ENCODE measurements at places on chromosomes 11 and 22.

GRCh38 chr11:75402002-75402773 is 2.9 kb downstream of the RPS3 start:
- no peak for DNase-seq

DNA sequence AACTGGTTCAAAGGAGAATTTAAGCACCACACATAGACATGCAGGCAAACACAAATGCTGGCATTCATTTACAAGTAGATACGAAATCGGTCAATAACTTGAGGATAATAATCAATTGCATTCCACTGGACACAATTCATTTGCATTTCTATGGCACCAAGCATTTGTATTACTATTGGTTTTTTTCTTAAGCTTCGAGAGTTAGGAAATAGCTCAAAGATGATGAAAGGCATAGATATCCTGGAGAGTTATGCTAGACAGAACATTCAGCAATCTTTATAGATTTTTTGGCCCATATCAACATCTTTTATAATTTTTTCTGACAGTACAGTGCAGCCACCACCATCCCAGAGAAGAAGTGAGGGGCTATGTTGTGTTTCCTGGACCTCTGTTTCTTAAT is 544.4 kb downstream of the MIAT start:
- no peak for DNase-seq

DNA sequence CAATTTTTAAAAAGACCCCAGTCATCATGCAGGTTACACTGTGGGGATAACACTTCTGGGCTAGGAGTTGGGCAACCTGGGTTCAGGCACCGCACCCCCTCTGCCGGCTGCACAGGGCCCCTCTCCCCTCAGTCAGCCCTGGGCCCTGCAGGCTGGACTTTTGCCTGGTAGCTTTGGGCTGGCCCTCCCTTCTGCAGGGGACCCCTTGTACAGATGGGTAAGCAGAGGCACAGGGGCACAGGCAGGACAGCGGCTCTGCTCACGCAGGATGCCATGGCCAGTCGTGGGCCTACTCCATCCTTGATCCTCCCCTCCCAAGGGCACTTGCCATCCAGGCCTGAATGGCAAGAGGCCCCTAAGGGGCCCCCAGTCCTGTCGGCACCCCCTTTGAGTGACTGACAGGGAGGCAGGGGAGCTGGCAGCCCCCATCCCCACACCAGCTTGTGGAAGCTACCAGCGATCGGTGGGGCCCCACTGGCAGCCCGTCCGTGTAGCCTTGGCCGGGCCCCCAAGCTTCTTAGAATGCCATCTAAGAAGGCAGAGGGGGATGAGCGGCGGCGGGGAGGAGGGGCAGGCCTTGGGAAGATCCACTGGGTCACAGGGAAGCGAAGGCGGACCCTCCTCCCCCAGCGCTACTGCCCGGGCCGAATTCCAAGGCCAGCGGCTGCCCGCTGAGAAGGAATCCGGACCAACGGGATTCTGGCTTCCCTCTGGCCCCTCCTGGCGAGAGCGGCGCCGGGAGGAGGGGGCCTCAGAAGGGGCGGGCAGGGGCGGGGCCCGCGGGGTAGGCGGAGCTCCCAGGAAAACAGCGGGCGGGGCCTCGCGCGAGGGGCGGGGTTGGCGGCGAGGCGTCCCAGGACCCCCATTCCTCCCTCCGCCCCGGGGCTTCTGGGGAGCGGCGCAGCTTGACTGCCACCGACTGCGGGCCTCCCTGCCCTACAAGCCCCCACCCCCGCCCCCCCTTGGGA is 6.8 kb upstream of the CHKA start:
- no peak for DNase-seq

DNA sequence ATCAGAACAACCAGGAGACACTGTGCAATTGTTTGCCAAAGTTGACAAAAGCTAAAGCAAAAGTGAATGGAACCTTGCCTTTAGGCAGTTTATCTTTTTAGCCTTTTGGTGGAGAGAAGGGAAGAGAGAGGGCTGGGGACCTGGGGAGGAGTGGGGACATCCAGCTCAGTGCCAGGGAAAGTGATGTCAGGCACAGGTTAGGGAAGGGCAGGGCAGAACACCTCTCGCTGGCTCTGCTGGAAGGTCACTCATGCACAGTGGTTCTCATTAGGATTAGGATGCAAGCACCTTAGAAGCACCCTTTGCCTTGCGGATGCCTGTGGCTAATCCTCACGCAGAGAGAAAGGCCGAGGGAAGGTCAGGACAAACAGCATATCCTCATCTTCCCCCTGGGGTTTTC is 14.3 kb upstream of the LINC01488 start:
- no peak for DNase-seq

DNA sequence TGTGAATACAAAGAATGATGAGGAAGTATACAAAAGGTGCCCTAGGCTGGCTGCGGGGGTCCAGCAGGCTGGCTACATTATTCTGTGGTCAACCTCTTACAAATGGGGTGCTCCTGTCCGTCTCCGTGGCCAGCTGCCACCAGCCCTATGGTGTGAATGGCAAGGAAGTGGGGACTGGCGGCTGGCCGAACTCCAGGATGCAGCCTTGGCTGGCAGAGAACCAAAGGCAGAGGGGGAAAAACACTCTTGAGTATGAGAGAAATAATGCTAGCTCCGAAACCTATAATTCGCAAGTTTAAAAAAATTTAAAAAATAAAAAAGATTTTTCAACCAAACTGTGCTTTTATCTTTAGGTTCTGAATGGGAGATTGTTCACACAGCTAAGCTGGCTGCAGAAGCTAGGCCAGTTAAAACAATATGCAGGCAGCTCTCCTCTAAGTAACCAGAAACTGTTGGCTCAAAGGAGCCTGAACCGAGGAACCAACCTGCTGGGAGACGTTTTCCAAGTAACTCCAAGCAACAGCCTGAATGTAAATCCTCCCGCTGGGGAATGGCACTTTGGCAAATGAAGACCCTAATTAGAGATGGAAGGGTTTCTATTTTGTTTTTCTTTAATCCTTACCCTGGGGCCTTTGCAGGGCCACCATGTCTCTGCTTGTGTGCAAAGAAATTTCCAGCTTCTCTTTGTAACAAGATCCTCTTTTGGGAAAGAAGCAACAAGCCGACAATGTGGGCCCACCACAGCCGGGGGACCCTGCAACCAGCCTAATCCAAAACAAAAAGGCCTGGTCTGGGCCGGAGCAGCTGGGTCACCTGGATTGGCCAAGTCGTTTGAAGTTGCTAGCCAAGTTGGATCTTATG is 50.2 kb downstream of the C22orf31 start:
- no peak for DNase-seq

GRCh38 chr11:72573072-72573854 is 101.0 kb downstream of the PDE2A start:
- DNase-seq, result peak; percentile 32

DNA sequence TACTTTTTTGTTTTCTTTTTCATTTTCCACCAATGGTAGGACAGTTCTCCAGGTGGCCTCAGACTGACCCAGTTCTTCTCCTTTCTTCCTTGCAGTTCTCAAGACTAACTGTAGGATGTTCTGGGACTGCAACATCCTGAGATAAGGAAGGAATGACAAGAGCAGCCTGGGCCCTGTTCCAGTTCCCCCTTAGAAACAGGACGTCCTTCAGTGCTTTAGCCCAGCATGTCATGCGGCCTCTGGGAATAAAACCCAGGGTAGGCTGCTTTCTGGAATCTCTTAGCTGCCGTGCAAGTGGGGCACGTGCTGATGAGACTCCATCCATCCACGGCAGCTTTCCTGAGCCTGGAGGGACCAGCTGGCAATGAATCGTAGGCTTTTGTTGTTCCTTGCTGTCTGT is 24.0 kb upstream of the CADM1 start:
- no peak for DNase-seq

GRCh38 chr11:9646324-9646723 is 17.6 kb upstream of the SWAP70 start:
- no peak for DNase-seq

- DNase-seq, result no peak
Measured at GRCh38 chr11:107157809-107158187, 139.5 kb upstream of the GUCY1A2 start.

DNA sequence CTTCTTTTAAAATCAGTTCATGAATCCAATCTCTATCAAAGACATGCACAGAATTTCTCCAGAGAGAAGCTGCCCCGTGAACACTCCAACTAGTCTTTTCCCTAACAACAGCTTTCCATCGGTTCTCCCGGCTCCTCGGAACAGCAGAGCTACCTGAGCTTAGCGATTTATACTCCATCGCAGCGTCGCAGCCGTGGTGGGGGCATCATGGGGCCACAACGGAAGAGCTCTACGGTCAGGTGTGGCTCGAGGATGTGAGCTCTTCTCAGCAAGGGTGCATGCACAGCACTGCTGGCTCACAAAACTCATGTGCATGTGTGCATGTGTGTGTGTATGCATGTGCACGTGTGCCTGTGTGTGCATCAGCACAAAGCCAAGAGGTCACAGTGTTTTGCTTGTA is 11.7 kb upstream of the MOB2 start:
- DNase-seq, result no peak

GRCh38 chr11:20931029-20931428 is 261.6 kb downstream of the NELL1 start:
- no peak for DNase-seq

- no peak for DNase-seq
Measured at GRCh38 chr11:2271077-2271326, 614 bp upstream of the ASCL2 start.

GRCh38 chr11:31813391-31814175 is 2.5 kb upstream of the PAX6 start:
- no peak for DNase-seq

DNA sequence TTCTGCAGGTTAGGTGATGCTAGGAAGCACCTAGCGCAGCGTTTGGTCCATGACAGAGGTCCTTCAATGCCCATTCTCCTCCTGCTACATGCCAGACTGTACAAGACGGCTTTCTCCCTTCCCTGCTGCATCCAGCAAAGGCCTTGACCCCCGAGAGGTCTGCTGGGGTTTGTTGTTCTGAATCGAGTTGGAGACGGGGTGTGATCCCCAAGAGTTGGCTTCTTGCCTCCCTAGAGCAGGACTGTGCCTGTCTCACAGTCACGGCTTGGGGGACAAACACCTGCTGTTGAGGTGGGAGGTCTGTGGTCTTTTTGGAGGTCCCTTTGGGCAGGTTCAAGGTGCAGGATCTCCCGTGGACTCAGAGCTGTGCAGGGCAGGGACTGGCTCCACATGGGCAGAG is 352.3 kb upstream of the B3GAT1 start:
- DNase-seq, result no peak

DNA sequence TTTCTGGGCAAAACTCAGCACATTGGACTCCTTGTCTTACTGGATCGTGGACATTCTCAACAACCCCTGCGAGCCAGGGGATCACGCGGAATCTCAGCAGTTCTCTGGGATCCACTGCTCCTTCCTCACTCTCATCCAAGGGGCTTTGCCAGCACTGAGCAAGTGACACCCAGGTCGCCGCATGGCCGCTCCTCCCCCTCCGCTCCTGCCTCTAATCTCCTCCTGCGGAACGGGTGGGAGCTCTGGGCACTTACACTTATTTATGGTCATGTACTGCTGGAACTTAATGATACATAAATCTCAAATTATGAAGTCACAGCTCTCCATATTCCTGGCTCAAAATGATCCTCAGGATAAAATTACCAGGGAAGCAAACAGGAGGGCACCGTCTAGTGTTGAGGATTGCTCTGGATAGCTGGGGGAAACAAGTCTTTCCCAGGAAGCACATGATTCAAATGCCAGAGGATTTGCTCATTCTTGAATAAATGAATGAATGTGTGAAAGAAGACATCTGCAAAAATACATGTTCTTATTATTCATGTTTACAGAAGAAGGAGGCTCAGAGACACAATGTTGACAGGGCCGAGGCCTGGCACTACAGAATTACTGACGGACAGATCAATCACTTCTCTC is 1077.3 kb downstream of the TBC1D22A start:
- no peak for DNase-seq

All from NCI-H1436 (cell line).